ENCODE measurements at places on chromosomes 11 and 22.

DNA sequence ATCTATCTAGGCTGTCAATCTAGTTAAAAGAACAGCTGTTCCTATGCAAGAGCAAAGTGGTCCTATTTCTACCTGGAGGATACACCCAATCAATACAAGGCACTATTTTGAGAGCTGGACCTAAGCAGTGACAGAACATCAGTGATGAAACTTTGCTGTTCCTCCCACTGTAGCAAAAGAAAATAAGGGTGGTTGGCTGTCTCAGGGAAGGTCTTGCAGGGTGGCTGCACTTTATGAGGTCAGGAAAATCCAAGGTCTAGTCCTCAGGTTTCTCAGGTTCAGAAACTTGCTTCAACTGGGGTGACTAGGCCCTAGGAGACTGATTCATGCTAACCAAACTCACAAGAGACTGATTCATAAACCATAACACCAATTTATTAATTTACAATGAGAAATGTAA, 11.6 kb downstream of the CPSF7 start:
- no peak for DNase-seq

GRCh38 chr11:114125531-114125930, 66.0 kb downstream of the ZBTB16 start:
- no peak for DNase-seq

DNA sequence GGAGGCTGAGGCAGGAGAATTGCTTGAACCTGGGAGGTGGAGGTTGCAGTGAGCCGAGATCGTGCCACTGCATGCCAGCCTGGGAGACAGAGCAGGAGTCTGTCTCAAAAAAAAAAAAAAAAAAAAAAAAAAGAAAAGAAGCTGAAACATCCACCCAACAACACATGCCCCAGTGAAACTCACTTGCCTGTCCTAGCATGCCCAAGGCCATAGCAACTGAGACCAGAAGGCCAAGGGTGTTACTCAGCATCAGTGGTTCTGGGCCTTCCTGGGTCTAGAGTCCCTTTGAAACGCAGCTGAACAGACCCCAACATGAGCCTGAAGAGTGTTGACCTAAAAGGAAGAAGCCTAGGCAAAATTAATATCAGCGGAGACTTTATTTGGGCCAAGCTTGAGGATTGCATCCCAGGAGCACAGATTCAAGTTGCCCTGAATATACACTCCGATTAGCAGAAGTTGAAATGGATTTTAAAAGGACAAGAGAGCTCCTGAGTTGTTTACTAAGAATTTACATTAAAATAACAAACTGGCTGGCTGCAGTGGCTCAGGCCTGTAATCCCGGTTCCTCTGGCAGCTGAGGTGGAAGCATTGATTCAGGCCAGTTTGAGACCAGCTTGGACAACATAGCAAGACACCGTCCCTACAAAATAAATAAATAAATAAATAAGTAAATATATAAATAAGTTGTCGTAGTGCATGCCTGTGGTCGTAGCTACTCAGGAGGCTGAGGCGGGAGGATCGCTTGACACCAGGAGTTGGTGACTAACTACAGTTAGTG, 7.0 kb downstream of the PRDX5 start:
- no peak for DNase-seq

DNA sequence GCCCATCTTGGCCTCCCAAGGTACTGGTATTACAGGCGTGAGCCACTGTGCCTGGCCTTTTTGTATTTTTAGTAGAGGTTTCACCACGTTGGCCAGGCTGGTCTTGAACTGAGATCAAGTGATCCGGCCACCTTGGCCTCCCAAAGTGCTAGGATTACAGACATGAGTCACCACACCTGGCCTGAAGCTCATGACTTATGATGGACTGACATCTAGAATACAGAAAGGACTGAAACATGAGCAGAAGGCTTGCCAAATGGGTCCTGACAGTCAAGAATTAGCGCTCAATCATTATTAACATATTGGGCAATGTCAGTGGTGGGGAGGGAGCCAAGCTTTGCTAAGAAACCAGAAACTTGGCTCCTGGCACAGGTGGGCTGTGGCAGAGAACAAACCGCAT, 5.0 kb downstream of the FADS1 start:
- no peak for DNase-seq

- no peak for DNase-seq
Observed at GRCh38 chr11:129417458-129417857, 41.8 kb downstream of the BARX2 start.

GRCh38 chr11:107252429-107253161, 205.0 kb downstream of the CWF19L2 start:
- no peak for DNase-seq

DNA sequence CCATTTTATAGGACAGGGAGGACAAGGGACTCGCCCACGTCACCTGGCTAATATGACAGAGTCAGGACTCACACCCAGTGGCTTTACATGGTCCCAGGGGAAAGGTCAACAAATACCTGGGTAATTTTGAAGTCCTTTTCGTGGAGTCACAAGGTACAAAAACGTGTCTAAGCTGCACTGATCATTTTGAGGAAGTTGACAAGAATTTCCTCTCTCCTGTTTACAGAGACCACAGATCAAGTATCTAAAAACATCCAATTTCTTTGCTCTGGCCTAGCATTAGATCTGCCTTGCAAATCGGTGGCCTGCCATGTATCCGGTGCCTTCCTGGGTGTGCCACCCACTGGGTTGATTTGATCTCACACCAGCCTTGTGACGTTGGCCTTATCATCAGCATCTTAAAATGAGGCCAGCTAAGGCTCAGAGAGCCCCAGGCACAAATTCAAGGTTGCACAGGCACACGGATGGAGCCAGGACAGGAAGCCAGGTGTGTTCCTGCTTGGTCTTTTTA, 17.6 kb downstream of the GDPD5 start:
- DNase-seq = no peak

DNA sequence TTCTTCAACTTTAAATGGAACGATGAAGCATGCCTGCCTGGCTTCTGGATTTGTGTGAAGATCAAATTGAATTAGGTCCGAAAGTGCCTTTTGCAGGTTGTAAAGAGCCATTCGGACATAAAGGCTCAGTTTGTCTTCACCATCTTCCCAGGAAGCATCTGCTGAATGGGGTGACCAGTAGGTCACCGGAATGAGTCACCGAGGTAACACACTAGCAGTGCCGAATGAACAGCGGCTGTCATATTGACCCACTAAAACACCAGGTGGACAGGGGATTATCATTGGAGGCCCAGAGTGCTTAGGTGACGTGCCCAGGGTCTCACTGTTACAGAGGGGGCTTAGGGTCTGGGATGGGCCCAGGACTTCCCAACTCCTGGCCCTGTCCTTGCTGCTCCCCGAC, 43.1 kb upstream of the MYH9 start:
- DNase-seq = no peak

DNA sequence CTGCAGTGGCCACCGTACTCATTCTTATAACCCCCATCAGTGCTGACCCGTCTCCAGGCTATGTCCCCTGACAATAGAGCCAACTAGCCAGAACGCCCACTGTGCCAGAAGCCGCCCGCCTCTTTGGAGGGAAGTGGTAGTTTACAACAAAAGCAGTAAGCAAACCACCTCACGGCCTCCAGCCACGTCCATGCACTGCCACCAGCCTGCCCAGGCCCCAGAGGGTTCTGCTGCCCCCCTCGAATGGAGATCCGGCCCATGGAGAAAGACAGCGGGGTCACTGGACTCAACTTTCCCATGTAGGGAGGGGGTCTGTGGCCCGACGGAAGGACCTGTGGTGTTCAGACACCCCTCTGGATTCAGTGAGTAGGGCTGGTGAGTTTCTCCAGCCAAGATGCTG, 340.3 kb downstream of the CTTN start:
- DNase-seq = no peak

- no peak for DNase-seq
Observed at GRCh38 chr11:2860636-2861035, 24.9 kb downstream of the CDKN1C start.

DNA sequence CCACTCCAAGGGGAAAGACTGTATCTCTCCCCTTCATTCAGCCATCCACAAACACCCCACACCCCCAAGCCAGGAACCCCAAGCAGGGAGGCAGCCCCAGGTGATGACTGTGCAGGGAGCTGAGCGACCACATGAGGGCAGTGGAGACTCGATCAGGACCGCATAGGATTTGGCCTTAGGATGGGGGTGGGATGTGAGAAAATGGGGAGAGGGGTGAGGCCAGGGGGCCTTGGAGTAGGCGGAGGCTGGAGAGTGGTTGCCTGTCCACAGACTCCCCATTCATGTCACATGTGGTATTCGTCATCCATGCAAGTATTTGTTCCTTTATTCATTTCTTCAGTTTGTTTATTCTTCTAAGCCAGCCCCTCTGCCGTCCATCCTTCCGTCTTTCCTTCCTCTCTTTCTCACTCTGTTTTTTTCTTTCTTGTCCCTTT, 2.7 kb upstream of the RHOD start:
- no peak for DNase-seq

DNA sequence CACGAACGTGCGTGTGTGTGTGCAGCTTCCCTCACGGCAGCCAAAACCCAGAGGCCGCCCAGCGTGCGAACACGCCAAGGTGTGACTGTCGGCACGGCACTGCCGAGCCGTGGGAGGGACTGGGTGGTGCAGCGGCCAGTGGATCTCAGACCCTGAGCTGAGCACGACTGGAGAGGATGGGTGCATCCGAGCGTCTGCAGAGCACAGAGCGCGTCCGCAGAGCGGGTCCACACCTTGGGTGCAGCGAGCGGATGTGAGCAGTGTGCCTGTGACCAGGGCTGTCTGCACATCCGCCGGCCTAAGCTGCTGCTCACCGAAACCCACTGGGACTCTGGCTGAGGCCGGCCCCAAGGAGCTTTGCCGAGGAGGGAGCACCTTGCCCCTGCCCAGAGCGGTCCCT, 22.7 kb downstream of the PTDSS2 start:
- no peak for DNase-seq

DNA sequence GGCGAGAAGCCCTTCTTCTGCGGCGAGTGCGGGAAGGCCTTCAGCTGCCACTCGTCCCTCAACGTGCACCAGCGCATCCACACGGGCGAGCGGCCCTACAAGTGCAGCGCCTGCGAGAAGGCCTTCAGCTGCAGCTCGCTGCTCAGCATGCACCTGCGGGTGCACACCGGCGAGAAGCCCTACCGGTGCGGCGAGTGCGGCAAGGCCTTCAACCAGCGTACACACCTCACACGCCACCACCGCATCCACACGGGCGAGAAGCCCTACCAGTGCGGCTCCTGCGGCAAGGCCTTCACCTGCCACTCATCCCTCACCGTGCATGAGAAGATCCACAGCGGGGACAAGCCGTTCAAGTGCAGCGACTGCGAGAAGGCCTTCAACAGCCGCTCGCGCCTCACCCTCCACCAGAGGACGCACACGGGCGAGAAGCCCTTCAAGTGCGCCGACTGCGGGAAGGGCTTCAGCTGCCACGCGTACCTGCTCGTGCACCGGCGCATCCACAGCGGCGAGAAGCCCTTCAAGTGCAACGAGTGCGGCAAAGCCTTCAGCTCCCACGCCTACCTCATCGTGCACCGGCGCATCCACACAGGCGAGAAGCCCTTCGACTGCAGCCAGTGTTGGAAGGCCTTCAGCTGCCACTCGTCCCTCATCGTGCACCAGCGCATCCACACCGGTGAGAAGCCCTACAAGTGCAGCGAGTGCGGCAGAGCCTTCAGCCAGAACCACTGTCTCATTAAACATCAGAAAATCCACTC, 12.2 kb downstream of the ZNF74 start:
- no peak for DNase-seq

- DNase-seq = no peak
Observed at GRCh38 chr11:35962369-35963138, 18.7 kb downstream of the LDLRAD3 start.

DNA sequence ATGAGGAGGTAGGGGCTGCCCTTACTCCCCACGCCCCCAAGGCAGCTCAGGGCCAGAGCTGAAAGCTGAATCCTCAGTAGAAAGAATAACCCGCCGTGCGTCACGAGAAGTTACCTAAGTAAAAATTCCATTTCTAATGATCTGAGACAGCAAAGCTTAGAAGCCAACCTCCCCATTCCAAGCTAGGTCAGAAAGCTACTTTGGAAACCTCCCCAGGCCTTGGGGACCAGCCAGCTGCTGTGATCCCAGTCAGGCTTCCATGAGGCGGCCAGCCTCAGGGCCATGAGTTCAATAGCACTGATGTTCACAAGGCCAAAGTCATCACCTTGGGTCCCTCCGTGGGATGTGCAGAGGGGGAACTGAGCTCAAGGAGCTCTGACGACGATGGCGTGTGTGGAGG, 6.9 kb downstream of the SHISAL1 start:
- no peak for DNase-seq

GRCh38 chr11:27025957-27026733, 14.5 kb upstream of the BBOX1 start:
- no peak for DNase-seq

GRCh38 chr22:35641494-35642120, 6.6 kb upstream of the APOL6 start:
- peak; percentile 31 for DNase-seq

DNA sequence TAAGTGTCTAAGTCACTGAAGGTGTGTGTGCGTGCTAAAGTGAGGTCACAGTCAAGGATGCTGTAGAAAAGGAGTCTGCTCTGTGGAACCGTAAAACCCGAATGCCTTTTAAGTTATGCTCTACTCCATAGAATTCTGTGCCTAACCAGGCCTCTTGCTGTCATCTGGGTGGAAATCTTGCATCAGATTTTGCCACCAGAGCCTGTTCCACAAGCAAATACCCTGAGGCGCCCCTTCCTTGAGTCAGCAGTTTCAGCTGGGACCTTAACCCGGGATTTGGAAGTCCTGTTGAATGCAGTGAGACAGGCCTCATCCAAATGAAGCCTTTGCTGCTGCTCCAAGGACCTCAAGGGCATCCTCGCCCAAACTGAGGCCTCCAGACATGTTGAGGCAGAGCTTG, 109.8 kb downstream of the WNT11 start:
- no peak for DNase-seq

- DNase-seq = no peak
Observed at GRCh38 chr22:50621948-50622722, 5.8 kb downstream of the ARSA start.

GRCh38 chr22:31248138-31248745, 36.1 kb downstream of the LIMK2 start:
- peak; percentile 76 for DNase-seq

GRCh38 chr11:2096919-2097301, 42.3 kb downstream of the IGF2 start:
- DNase-seq = peak; percentile 30

- no peak for DNase-seq
Observed at GRCh38 chr11:890794-891540, 19.6 kb downstream of the CHID1 start.

Measured in mesothelial cell of epicardium (in vitro differentiated cells).